ENCODE measurements at places on chromosomes 1 and 21.

DNA sequence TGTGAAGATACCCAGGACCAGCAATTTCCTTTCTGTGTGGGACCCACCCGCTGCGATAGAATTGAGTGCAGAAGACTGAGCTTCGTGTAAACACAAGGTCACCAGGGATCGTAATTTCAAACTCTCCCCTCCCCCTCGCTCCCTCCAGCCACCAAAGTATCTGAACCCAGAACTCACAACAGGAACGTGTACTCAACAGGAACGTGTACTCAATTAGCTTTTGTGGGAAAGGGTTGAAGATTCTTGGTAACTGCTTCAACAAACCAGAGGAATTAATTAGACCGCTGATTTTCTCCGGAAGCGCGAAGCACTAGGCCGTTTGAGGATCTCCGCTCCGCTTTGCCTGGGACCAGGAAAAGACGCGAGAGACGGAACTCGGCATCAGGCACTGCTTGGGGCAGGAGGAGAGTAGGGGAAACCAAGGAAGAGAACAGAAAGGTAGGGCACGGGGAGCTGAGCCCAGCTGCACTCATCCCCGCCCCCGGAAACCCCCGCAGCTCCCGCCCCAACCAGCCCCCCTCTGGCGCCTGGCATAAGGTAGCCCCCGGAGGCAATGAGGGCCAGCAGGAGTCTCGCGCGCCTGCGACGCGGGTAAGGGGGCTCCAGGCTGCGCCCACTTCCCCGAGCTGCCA, 453 bp downstream of the DRAM2 start:
- peak; percentile 48 for DNase-seq

DNA sequence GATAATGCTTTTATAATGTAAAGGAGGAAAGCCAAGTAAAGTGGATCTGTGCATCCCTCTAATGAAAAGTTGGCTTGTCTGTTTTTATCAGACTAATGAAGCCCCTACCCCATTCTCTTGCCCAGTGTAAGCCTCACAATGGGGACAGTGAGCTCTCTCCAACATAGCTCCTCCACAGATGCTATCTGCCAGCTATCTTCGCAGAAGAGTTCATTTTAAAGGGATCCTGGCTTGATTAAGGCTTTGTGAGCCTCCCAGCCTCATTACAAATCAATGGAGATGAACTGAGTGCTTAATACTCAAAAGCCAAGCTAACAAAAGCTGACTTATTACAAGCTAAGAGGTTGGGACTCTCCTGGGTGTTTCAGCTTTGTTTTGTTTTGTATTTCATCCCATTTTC, 514.7 kb downstream of the NUF2 start:
- DNase-seq: no peak

DNA sequence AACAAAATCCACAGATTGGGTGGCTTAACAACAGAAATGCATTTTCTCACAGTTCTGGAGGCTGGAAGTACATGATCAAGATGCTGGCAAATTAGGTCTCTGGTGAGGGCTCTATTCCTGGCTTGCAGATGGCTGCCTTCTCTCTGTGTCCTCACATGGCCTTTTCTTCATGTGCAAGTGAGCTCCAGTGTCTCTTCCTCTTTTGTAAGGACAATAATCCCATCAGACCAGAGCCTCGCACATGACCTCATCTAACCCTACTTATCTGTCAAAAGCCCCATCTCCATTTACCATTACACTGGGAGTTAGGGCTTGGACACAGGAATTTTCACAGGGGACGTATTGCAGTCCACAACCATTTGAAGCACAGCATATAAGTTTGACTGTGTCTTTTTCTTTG, 181.6 kb downstream of the NEGR1 start:
- DNase-seq: no peak

GRCh38 chr1:30329802-30330557, 393.4 kb downstream of the MATN1 start:
- no peak for DNase-seq

- DNase-seq: no peak
Measured at GRCh38 chr1:11072216-11072917, 12.5 kb upstream of the SRM start.

DNA sequence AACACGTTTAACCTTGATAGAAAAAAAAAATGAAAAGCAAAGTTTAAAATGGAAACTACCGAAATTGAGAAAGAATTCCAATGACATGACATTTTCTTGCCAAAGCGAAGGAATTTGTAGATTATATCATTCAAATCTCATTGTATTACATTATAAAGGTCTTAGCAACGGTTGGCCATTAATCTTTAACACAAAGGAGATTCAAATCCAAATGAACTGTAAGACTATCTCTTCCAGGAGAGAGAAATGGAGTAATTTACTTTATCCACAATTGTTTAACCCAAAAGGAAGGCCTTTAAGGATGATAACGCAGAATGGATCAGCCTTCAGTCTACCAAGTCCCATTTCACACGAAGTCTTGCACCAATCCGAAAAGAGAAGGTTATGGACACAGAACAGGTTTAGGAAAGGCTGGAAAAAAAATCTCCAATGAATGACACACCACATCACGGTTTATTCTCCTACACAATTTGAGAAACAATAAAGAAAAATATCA, 1.5 kb downstream of the ENAH start:
- DNase-seq: no peak

DNA sequence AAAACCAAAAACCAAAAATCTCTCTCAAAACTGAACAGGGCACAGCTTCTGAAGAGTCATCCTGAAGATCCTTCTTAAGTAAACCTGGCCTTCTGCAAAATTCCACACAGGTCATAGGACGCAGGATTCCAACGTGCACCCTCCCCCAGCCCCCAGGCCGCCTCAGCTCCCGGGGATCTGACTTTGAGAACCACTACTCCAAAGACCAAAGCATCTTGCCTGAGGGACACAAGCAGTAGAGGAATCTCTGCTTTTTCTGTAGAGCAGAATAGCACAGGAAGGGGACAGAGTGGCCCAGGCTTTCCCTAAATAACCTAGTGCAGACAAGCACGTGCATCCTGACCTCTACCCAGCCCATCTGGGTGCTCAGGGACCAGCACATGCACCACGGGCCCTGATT, 104.8 kb upstream of the VAMP3 start:
- DNase-seq: no peak

DNA sequence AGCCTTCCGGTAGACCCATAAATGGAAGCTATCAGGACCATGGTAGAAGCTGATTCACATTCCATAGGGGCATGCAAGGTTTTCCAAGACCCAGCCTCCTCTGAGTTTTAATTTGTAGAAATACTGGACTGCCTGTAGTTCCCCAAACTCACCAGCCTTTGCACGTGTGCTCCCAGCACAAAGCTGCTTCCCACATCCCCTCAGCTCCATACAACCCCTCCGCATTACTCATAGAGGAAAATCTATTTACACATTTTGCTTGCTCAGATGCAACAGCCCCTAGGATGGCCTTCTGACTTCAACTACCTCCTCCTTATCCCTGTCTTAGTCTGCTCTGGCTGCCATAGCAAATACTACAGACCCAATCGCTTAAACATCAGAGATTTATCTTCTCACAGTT, 336.2 kb downstream of the SETD4 start:
- no peak for DNase-seq

DNA sequence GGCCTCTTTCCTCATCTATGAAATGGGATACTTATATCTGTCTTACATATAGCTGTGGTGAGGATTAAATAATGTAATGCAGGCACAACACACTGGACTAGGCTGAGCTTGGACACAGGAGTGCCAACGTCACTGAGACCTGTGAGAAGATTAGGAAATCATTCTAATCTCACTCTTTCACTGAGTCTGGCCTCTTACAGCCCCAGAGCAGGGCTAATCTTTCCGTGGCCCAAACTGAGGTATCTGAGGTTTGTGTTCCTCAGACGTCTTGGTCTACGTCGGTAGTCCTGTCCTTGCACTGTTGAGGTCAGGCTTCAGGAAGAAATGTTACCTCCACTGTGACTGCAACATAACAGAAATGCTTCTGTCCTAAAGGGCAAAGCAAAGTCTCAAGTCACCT, 22.6 kb upstream of the A3GALT2 start:
- no peak for DNase-seq

DNA sequence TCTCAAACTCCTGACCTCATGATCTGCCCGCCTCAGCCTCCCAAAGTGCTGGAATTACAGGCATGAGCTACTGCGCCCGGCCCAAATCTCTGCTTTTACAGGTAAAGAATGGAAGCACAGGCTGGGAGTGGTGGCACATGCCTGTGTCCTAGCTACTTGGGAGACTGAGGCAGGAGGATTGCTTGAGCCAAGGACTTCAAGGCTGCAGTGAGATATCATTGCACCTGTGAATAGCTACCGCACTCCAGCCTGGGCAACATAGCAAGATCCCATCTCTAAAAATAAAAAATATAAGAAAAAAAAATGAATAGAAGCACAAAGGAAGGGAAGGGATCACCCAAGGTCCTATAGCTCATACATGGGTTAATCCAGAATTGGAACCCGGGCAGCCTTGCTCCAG, 15.0 kb downstream of the ALPL start:
- no peak for DNase-seq

- peak; percentile 78 for DNase-seq
Measured at GRCh38 chr1:151936653-151937052, 27.3 kb upstream of the THEM4 start.

GRCh38 chr1:3473381-3473844, 18.9 kb downstream of the ARHGEF16 start:
- DNase-seq: no peak

GRCh38 chr1:13662493-13662892, 37.5 kb upstream of the PRDM2 start:
- DNase-seq: no peak

DNA sequence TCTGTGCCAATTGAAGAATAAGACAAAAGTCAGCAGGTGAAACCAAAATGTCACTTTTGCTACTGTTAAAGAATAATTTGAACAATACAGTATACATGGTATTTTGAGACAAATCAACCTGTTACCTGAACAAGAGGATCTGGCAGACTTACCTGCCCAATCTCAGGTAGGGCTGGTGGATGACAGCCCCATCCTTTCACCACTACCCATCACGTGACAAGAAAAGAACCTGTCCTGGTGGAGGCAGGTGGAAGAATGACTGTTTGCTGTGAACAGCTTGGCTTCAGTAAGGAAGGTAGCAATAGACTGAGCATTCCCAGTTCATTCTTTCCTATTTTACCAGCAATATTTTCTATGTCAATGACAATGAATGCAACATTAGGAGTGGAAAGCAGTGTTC, 349.6 kb downstream of the GPATCH2 start:
- no peak for DNase-seq

- no peak for DNase-seq
Measured at GRCh38 chr1:35448344-35448801, 108.8 kb downstream of the KIAA0319L start.

- no peak for DNase-seq
Measured at GRCh38 chr21:39319814-39320332, 6.4 kb upstream of the BRWD1 start.

DNA sequence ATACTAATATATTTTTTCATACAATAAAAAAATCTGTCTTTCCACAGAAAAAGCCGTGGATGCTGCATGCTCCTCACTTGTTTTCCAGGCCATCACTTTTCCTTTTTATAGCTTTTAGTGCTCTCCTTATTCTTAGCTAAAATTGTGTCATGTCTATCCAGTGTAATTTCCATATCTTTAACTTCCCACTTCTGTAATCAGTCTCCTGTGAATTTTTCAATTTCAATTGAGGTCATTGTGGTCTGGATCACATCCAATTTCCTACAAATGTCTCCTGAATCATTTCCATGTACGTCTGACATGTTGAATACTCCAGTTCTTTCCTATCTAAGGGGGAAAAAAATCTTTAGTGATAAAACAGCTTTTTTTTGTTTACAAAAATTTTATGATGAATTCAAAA, 838.2 kb upstream of the B3GALT2 start:
- DNase-seq: no peak

DNA sequence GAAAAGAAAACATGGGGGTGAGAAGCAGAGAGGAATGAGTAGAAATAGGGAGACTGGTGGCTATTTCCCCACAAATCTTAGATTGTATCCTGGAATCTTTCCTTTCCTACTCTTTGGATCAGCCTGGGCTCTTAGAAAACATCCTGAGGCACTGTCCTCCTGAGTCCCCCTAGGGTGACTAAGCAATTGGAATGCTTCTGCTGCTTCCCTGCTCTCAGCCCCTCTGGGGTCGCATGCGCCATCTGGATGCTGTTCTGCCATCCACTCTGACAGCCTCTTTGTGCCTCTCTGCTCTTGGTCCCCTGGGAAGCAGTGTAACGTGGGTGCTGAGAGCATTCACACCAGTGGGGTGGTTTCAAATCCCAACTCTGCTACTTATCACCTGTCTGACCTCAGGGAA, 443.0 kb downstream of the SIPA1L2 start:
- no peak for DNase-seq

- DNase-seq: no peak
Measured at GRCh38 chr21:33398361-33398760, 4.9 kb upstream of the IFNGR2 start.

- no peak for DNase-seq
Measured at GRCh38 chr1:11541236-11541635, 62.3 kb downstream of the DISP3 start.

DNA sequence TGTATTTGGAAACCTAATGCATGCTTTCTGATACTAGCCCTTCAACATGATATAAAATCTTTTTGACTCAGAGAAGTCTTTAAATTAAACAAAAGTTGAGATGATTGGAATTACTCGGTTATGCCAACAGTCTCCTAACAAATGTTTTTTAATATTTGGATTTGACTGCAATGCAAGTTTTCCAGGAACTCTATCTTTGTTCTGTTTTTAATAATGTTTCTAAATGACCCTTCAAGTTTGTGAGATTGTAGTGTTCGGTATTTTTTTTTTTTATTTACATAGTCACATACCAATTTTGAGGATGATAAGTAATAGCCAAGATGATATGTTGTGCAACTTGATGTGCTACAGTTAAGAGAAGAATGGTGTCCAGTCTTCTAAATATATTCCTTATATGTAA, 258.0 kb downstream of the FMN2 start:
- DNase-seq: no peak

Measured in Caco-2 (cell line).